ENCODE measurements at places on chromosomes 5 and 9. TPM values are rescaled to one million over a fixed set of nuclear protein-coding genes. Genes with fewer than 3 reads are reported as not detected.

DNA sequence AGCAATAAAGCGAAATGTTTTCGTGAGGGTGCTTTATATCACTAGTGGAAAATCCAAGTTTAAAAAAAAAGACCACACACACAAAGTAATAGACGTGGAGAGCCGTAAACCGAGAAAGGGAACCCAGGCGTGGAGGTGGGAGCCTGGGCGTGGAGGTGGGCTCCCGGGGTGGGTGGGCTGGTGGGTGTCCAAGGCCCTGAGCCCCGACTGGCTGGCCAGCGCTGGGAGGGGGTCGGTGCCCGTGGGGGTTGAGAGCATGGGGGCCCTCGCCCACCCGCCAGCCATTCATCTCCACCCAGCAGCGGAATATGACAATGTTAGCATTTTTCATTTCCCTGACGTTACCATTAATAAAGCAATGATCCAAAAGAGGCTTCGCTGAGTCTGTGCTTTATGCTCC is 135.0 kb downstream of the MVB12B start:
- no peak overlapping the region for H3K27ac ChIP-seq
- H3K4me1 ChIP-seq, result no peaks in the 10 kb centered on the region
- H3K4me3 ChIP-seq, result no peak overlapping the region
- DNase-seq, result no peak
- H3K27me3 ChIP-seq, result no peaks in the 10 kb centered on the region
- H3K36me3 ChIP-seq, result no peaks in the 10 kb centered on the region

- no peak overlapping the region for H3K27ac ChIP-seq
- no peak for DNase-seq
- no peaks in the 10 kb centered on the region for H3K4me1 ChIP-seq
Measured at GRCh38 chr9:85137696-85138095, 468.2 kb downstream of the NTRK2 start.

GRCh38 chr9:117000196-117000723 is 313.2 kb downstream of the TRIM32 start:
- no peak overlapping the region for H3K4me3 ChIP-seq
- H3K4me1 ChIP-seq, result no peaks in the 10 kb centered on the region
- H3K27ac ChIP-seq, result no peak overlapping the region
- no peaks in the 10 kb centered on the region for H3K36me3 ChIP-seq
- H3K27me3 ChIP-seq, result no peaks in the 10 kb centered on the region
- DNase-seq, result no peak

GRCh38 chr9:79902825-79903600 is 331.2 kb downstream of the TLE4 start:
- H3K4me1 ChIP-seq, result no peaks in the 10 kb centered on the region
- no peaks in the 10 kb centered on the region for H3K27me3 ChIP-seq
- no peak overlapping the region for H3K4me3 ChIP-seq
- H3K36me3 ChIP-seq, result no peaks in the 10 kb centered on the region
- DNase-seq, result no peak

GRCh38 chr5:152335461-152335860 is 69.6 kb downstream of the NMUR2 start:
- H3K4me1 ChIP-seq, result no peaks in the 10 kb centered on the region
- no peaks in the 10 kb centered on the region for H3K27me3 ChIP-seq
- H3K27ac ChIP-seq, result no peak overlapping the region
- no peak overlapping the region for H3K4me3 ChIP-seq

DNA sequence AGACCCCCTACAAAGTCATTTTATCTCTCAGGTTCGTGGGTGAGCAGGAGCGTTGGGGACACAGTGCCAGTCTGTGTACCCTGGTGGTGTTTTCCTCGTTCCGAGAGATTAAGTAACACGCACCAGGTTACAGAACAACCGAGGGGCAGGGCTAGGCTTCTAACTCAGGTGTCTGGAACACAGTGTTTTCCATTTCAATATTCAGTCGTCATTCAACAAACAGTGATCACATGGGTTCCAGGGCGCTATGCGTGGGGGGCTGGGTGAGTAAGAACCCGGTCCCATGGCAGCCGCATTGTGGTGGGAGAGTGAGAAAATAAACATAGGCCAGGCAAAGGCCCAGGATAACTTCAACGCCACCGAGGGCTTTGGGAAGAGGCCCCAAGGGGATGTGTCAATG is 55.9 kb upstream of the RNU6ATAC start:
- H3K4me3 ChIP-seq, result no peak overlapping the region
- no peaks in the 10 kb centered on the region for H3K36me3 ChIP-seq
- no peak for DNase-seq
- H3K4me1 ChIP-seq, result peaks cover 21% of the 10 kb centered on the region
- H3K27ac ChIP-seq, result no peak overlapping the region

GRCh38 chr9:126014726-126015125 is 267.6 kb downstream of the PBX3 start:
- H3K36me3 ChIP-seq, result no peaks in the 10 kb centered on the region
- no peaks in the 10 kb centered on the region for H3K27me3 ChIP-seq
- no peak for DNase-seq

DNA sequence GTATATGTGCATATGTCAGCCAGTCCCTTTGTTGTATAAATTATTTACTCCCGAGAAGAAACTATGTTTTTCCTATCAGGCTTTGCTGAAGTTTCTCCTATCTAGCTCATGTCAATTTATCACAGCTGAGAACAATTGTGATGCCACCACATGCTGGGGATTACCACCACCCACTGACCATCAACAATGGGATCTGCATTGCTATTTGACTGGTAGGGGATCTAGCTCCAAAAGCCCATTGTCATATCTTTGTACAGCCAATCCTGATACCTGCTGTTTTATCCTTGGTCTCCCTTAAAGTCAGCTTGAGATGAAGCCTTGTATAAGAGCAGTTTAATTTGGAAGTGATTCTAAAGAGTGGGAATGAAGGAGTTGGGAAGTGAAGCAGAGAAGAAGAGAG is 53.9 kb upstream of the KCNN2 start:
- H3K27ac ChIP-seq, result no peak overlapping the region
- no peaks in the 10 kb centered on the region for H3K36me3 ChIP-seq
- DNase-seq, result no peak

DNA sequence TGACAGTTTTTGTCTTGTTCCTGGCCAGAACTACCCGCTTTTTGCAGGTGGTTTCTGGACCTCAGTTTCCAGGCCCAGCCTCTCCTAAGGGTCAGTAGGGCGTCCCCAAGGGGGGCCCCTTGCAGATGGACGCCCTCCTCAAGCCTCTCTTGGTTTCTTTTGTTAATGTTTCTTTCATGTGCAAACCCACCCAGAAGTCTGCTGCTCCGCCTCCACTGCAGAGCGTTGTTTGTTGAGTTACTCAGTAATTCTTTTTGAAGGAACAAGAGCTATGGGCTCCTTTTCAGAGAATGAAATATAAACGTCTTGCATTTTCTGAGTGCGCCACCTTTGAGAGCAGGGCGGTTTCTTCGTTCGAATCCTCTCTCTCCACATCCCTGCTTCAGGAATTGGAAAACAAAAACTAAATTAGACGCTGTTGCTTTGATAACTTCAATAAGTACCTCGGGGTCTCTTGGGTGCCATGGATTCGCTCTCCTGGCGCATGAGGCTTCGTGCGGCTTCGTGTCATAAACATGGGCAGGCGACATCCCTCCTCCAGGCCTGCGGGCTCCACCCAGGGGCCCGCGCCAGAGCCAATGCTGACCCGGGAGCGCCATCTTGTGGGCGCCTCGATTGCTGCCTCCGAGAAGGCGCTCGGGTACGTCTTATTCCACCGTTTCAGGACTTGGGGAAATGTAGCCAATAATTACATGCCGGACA is 38.3 kb upstream of the CKMT2 start:
- peak; percentile 78 for DNase-seq
- H3K27me3 ChIP-seq, result peaks cover 3% of the 10 kb centered on the region
- no peak overlapping the region for H3K27ac ChIP-seq
- H3K4me3 ChIP-seq, result no peak overlapping the region
- H3K4me1 ChIP-seq, result peaks cover 9% of the 10 kb centered on the region

DNA sequence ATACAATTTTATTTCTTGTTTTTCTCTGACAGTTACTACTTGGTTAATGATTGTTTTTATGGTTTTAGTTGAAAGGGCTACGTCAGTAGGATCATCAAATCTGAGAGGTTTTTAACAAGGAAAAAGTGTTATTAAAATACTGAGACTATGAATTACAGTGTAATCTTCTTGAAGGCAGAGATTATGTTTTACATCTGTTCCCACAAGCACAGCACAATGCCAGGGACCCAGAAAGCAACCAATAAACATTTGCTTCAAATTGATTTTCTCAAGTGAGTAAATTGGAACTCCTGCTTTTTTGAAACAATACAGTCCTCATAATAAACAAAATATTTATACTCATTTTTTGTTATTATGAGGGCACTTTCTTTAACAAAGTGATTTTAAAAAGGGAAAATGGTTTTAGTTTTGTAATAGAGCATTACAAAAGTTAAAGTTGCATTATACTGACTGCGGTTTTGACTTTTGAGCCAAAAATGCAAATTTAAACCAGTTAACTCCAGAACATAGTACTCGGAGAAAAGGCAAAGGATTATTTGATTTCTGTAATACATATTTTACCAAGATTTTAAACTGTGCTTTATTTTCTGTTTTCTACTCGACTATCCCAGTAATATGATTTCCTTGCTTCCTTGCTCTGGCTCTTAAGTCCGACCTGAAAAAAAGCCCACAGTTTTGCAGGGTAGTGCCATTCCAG is 176.9 kb downstream of the GDNF start:
- no peak overlapping the region for H3K4me3 ChIP-seq
- no peaks in the 10 kb centered on the region for H3K27me3 ChIP-seq
- H3K4me1 ChIP-seq, result peaks cover 33% of the 10 kb centered on the region
- no peaks in the 10 kb centered on the region for H3K36me3 ChIP-seq
- no peak overlapping the region for H3K27ac ChIP-seq

DNA sequence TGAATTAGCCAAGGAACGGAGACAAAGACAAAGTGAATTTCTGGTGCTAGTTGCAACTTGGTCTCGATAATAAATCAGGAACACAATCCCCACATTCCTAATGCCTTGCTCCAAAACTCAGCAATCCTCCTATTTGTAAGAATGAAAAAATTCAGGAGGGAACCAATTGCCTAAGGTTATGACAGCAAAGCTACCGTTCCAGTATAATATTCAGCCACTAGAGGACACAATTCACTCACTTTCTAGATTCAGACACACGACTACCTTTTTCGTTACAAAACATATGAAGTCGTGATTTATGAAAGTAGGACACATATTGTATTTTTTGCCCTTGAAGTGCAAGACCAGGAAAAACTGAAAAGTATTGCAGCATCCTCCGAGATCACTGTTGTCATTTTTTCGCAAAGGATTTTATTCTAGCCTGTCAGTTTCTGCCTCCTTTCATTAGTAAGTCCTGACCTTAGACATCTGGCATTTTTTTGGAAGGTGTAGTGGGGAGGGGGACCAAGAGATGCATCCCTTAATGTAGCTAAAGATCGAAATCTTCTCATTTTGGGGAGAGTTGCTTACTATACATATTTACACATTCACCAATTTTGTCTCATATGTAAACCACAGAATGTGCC is 133.1 kb downstream of the DOCK8 start:
- peaks cover 26% of the 10 kb centered on the region for H3K4me1 ChIP-seq
- H3K27me3 ChIP-seq, result no peaks in the 10 kb centered on the region
- H3K4me3 ChIP-seq, result no peak overlapping the region
- H3K27ac ChIP-seq, result no peak overlapping the region

DNA sequence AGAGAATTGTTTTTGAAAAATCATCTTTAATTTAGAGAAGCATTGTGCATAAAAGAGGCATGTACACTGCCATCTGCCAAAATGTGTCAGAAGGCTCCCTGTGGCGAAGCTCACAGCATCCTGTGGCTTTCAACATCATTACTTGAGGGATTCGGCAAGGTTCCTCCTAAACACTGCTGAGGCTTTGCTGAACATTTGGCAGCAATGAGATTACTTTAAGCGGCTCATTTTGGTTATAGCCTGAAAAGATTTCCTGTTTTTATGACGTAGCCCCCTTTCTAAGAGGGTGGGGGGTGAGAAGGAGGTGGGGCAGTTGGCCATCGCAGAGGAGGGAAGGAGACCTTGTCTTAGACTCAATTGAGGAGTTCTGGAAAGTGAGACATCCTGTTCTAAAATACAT is 469.4 kb downstream of the RASEF start:
- H3K27me3 ChIP-seq, result no peaks in the 10 kb centered on the region
- no peaks in the 10 kb centered on the region for H3K36me3 ChIP-seq
- no peak for DNase-seq
- no peak overlapping the region for H3K27ac ChIP-seq
- no peaks in the 10 kb centered on the region for H3K4me1 ChIP-seq

DNA sequence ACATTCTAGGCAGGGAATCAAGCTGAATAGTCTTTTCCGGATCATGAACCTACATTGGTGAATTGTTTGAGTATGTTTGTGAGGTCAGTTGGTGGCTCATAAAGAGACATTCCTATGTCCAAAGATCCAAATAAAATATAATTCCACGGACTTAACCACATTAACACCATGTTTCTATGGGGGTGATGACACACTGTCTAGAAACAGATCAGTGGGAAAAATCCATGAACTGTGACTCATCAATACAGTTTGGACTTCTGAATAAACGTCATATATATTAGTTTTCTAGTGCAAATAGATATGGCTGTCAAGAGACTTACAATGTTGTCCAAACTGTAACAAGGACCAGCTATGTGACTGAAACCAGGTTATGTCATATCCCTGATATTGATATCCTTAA is 509.9 kb upstream of the TYRP1 start:
- H3K27me3 ChIP-seq, result no peaks in the 10 kb centered on the region
- no peak overlapping the region for H3K4me3 ChIP-seq
- H3K4me1 ChIP-seq, result no peaks in the 10 kb centered on the region
- no peak overlapping the region for H3K27ac ChIP-seq
- no peak for DNase-seq
- H3K36me3 ChIP-seq, result no peaks in the 10 kb centered on the region

- H3K36me3 ChIP-seq, result no peaks in the 10 kb centered on the region
- no peak for DNase-seq
- H3K27ac ChIP-seq, result no peak overlapping the region
- no peak overlapping the region for H3K4me3 ChIP-seq
- peaks cover 32% of the 10 kb centered on the region for H3K27me3 ChIP-seq
Measured at GRCh38 chr5:88677376-88677895, 205.5 kb downstream of the MEF2C start.

ADAMTSL2 gene
- total RNA-seq, result 83.6 TPM

AMACR gene
- 21.4 TPM for total RNA-seq
